Activated naive CD4-positive, alpha-beta T cell treated with anti-CD3 and anti-CD28 coated beads for 36 hours (primary cell): ENCODE measurements at places on chromosomes 12 and 14.

GRCh38 chr14:68389943-68390342, 402.9 kb downstream of the ZFP36L1 start:
- H3K36me3 ChIP-seq = no peaks in the 10 kb centered on the region
- no peak for DNase-seq
- H3K27ac ChIP-seq = no peak overlapping the region
- H3K4me1 ChIP-seq = no peaks in the 10 kb centered on the region

- no peaks in the 10 kb centered on the region for H3K27me3 ChIP-seq
- no peak overlapping the region for H3K27ac ChIP-seq
- no peak for DNase-seq
Observed at GRCh38 chr12:4322726-4323125, 1.7 kb downstream of the TIGAR start.

GRCh38 chr12:84811291-84811690, 101.3 kb downstream of the SLC6A15 start:
- no peaks in the 10 kb centered on the region for H3K27me3 ChIP-seq
- DNase-seq = no peak
- H3K4me3 ChIP-seq = no peak overlapping the region
- H3K36me3 ChIP-seq = no peaks in the 10 kb centered on the region
- no peak overlapping the region for H3K27ac ChIP-seq

DNA sequence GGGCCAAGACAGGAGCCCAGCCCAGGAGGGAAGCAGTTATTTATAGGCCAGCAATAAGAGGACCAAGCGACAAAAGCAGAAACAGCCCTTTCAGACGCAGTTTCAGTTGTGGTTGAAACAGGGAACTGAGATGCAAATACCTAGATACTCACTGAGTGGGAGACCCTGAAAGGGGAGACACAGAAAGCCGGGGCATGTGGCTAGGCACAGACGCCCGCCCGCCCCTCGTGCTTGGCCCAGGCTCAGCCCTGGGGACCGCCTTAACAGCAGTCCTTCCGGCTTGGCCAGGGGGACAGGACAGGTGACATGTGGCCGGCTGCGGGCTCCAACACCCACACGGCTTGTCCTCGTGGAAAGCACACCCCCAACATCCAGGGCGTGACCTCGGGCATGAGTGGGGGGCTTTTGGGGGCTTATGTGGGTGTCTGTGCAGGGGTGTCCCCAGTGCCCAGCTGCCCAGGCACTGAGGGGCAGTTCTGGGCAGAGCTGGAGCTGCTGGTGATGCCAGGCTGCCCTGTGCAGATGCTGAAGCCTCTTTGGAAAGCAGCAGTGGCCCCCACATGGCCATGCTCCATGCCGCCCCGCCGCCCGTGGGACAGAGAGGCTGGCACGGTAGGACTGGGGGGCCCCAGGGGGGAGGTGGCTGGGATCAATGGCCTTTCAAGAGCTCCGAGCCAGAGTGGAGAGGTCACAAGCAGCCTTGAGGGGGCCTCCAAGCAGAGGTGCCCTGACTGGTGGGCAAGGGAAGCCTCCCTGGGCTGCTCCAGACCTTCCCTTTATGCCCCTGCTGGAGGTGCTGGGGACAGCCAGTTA, 2.1 kb downstream of the PLD4 start:
- H3K4me1 ChIP-seq = no peaks in the 10 kb centered on the region
- no peak overlapping the region for H3K4me3 ChIP-seq

DNA sequence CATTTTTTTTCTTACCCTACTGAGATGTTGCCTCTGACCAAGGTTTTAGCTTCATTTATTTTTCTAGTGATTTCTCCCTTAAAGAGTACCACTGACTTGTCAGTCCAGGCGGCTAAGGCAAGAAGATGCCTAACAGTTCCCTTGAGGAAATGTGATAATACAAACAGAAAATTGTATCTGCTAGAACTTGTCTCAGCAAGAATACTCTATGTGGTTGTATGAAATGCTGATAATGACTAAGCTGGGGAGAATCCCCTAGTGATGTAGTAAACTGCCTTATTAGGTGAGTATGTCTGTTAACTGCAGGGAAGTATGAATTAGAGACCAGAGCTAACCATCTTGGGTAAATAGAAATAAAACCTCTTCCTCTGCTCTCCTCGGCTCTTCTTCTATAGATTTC, 6.7 kb downstream of the C12orf54 start:
- H3K4me1 ChIP-seq = peaks cover 4% of the 10 kb centered on the region
- H3K27ac ChIP-seq = no peak overlapping the region
- no peak for DNase-seq
- H3K4me3 ChIP-seq = no peak overlapping the region
- no peaks in the 10 kb centered on the region for H3K27me3 ChIP-seq
- no peaks in the 10 kb centered on the region for H3K36me3 ChIP-seq

- H3K36me3 ChIP-seq = no peaks in the 10 kb centered on the region
- peaks cover 9% of the 10 kb centered on the region for H3K27me3 ChIP-seq
- H3K4me3 ChIP-seq = no peak overlapping the region
- DNase-seq = no peak
- H3K4me1 ChIP-seq = no peaks in the 10 kb centered on the region
- no peak overlapping the region for H3K27ac ChIP-seq
Observed at GRCh38 chr12:108357834-108358579, 18.9 kb upstream of the CMKLR1 start.

- H3K27me3 ChIP-seq = no peaks in the 10 kb centered on the region
- no peak overlapping the region for H3K27ac ChIP-seq
Observed at GRCh38 chr14:104882325-104882973, 17.4 kb downstream of the CEP170B start.

- H3K27me3 ChIP-seq = no peaks in the 10 kb centered on the region
- DNase-seq = peak; percentile 84
- H3K4me1 ChIP-seq = peaks cover 93% of the 10 kb centered on the region
- H3K36me3 ChIP-seq = peaks cover 2% of the 10 kb centered on the region
- peak overlapping the region; percentile 54 for H3K4me3 ChIP-seq
Observed at GRCh38 chr14:69625299-69626131, 14.1 kb downstream of the SUSD6 start.

DNA sequence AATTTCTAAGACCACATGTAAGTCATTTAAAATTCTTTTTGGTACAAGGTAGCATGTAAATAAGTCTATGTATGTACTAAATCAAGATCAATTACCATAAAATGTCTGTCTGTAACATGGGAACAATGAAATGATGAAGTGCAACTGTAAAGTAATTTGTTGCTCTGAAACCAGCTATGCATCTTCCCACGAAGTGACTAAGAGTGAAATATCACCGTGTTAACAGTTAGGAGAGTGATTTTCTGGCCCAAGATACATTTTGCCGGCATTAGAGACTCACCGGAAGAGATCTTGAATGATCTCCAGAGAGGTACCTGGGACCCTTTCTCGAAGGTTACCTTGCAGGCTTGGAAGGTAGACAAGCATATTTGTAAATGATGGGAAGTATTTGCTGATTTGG, 105.8 kb downstream of the SAMD4A start:
- no peak for DNase-seq
- peaks cover 6% of the 10 kb centered on the region for H3K27me3 ChIP-seq
- no peak overlapping the region for H3K27ac ChIP-seq
- peaks cover 28% of the 10 kb centered on the region for H3K4me1 ChIP-seq
- H3K4me3 ChIP-seq = no peak overlapping the region

GRCh38 chr12:14213542-14213941, 151.9 kb upstream of the ATF7IP start:
- H3K27ac ChIP-seq = no peak overlapping the region
- H3K27me3 ChIP-seq = no peaks in the 10 kb centered on the region
- no peak for DNase-seq
- H3K4me3 ChIP-seq = no peak overlapping the region

GRCh38 chr12:12381982-12382381, 25.1 kb downstream of the BORCS5 start:
- no peak overlapping the region for H3K4me3 ChIP-seq
- peaks cover 35% of the 10 kb centered on the region for H3K36me3 ChIP-seq
- H3K4me1 ChIP-seq = peaks cover 55% of the 10 kb centered on the region

GRCh38 chr12:2018391-2018790, 14.1 kb upstream of the DCP1B start:
- H3K27me3 ChIP-seq = peaks cover 10% of the 10 kb centered on the region
- H3K36me3 ChIP-seq = no peaks in the 10 kb centered on the region
- H3K4me1 ChIP-seq = no peaks in the 10 kb centered on the region
- H3K27ac ChIP-seq = no peak overlapping the region
- DNase-seq = no peak

GRCh38 chr14:100190126-100190525, 30.7 kb upstream of the DEGS2 start:
- no peaks in the 10 kb centered on the region for H3K36me3 ChIP-seq
- H3K4me3 ChIP-seq = no peak overlapping the region
- H3K27me3 ChIP-seq = no peaks in the 10 kb centered on the region
- DNase-seq = no peak
- no peak overlapping the region for H3K27ac ChIP-seq
- peaks cover 10% of the 10 kb centered on the region for H3K4me1 ChIP-seq

GRCh38 chr12:40793471-40793870, 101.2 kb downstream of the CNTN1 start:
- no peak for DNase-seq
- no peaks in the 10 kb centered on the region for H3K27me3 ChIP-seq
- H3K4me1 ChIP-seq = no peaks in the 10 kb centered on the region
- no peak overlapping the region for H3K4me3 ChIP-seq
- H3K36me3 ChIP-seq = no peaks in the 10 kb centered on the region

DNA sequence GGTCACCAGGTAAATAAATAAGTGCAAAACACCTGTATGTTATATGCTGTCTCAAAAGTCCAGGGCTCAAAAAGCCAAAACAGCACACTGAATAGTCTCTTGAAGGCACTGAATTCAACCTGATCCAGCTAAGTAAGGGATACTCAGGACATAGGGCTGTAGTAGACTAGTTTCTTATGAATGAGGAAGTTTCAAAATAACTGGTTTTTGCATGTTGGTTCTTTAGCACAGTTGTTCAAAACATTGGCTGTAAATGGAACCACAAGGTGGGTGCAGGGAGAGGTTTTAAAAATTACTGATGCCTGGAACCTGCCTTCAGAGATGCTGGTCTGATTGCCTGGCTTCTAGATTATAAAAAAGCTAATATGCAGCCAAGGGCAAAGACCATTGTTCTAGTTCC, 34.1 kb downstream of the NDUFA12 start:
- H3K4me1 ChIP-seq = no peaks in the 10 kb centered on the region
- no peaks in the 10 kb centered on the region for H3K27me3 ChIP-seq
- no peak overlapping the region for H3K4me3 ChIP-seq
- DNase-seq = no peak

- H3K4me1 ChIP-seq = peaks cover 22% of the 10 kb centered on the region
- no peaks in the 10 kb centered on the region for H3K36me3 ChIP-seq
- no peak overlapping the region for H3K4me3 ChIP-seq
- H3K27me3 ChIP-seq = no peaks in the 10 kb centered on the region
- H3K27ac ChIP-seq = no peak overlapping the region
Observed at GRCh38 chr12:96104566-96104965, 69.2 kb upstream of the LTA4H start.

GRCh38 chr12:66637699-66638301, 41.1 kb downstream of the GRIP1 start:
- no peaks in the 10 kb centered on the region for H3K27me3 ChIP-seq
- no peaks in the 10 kb centered on the region for H3K36me3 ChIP-seq
- no peak for DNase-seq
- H3K4me3 ChIP-seq = no peak overlapping the region
- H3K4me1 ChIP-seq = no peaks in the 10 kb centered on the region

GRCh38 chr12:3535431-3535841, 44.4 kb downstream of the PRMT8 start:
- H3K4me3 ChIP-seq = no peak overlapping the region
- no peaks in the 10 kb centered on the region for H3K4me1 ChIP-seq
- no peak for DNase-seq
- peaks cover 4% of the 10 kb centered on the region for H3K27me3 ChIP-seq
- no peaks in the 10 kb centered on the region for H3K36me3 ChIP-seq
- H3K27ac ChIP-seq = no peak overlapping the region

- H3K27me3 ChIP-seq = no peaks in the 10 kb centered on the region
- H3K27ac ChIP-seq = no peak overlapping the region
- no peak overlapping the region for H3K4me3 ChIP-seq
- peaks cover 34% of the 10 kb centered on the region for H3K4me1 ChIP-seq
Observed at GRCh38 chr14:65320661-65321308, 91.7 kb upstream of the FUT8 start.

DNA sequence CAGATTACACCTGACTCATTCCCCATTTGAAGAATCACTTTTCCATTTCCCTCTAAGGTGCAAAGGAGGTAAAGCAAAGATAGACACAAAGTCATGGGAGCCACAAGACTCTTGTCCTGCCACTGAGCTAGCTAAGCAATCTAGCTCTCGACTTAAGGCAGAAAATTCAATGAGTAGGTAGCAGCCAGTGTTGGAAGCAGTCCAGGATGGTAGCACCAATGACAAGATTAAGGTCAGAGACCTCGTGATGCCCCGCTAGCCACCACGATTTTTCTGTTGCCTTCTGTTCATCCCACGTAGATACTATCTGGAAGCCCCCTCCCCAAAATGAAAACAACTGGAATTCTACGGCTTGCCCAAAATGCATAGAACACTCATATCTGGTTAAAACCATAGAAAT, 1.4 kb downstream of the VAMP1 start:
- peak overlapping the region; percentile 91 for H3K4me3 ChIP-seq
- no peaks in the 10 kb centered on the region for H3K27me3 ChIP-seq
- DNase-seq = peak; percentile 38
- H3K27ac ChIP-seq = peak overlapping the region; percentile 90

DNA sequence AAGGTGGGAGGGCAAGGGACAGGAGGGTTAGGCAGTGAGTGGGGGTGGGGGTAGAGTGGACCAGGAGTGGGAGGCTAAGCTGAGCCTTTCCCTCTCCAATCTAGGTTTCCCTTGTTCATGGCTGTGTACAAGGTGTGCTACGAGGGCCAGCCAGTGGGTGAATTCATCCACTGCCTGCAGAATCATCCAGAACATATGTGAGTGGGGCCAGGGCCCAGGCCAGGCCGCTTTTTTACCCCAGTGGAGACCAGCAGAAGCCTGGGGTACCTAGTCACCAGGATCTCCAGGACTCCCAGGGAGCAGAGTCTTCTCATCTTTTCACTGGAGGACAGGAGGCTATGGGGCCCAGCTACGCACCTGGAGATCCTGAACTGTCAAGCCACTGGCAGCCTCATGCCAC, 2.7 kb upstream of the COX14 start:
- H3K27me3 ChIP-seq = no peaks in the 10 kb centered on the region
- no peak overlapping the region for H3K4me3 ChIP-seq

DNA sequence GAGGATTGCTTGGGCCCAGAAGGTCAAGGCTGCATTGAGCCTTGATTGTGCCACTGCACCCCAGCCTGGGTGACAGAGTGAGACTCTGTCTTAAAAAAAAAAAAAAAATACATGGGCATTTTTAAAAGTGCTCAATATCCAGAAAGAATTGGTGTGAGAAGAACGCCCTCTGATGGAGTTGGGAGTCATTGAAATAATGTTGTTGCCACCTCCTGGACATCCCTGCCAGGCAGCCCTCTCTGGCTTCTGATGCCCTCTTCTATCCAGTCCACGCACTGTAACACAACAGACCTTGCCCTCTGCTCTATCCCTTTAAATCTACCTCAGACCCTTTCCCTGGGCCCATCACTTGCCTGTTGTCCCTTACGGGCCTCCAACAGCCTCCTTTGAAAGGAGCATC, 4.9 kb downstream of the PTGDR start:
- no peak overlapping the region for H3K4me3 ChIP-seq
- peaks cover 33% of the 10 kb centered on the region for H3K27me3 ChIP-seq
- DNase-seq = peak; percentile 40

- H3K4me3 ChIP-seq = no peak overlapping the region
- no peaks in the 10 kb centered on the region for H3K4me1 ChIP-seq
- no peak overlapping the region for H3K27ac ChIP-seq
- H3K27me3 ChIP-seq = peaks cover 3% of the 10 kb centered on the region
- H3K36me3 ChIP-seq = no peaks in the 10 kb centered on the region
- no peak for DNase-seq
Observed at GRCh38 chr12:15858353-15858752, 23.8 kb upstream of the STRAP start.
